Activated B cell treated with CpG ODN at 0.5 μM for 24 hours (primary cell): ENCODE measurements at places on chromosomes 3 and 15. TPM values are rescaled to one million over a fixed set of nuclear protein-coding genes. Genes with fewer than 3 reads are reported as not detected.

- DNase-seq = no peak
Measured at GRCh38 chr3:171944118-171945016, 95.0 kb upstream of the FNDC3B start.

GRCh38 chr3:137222736-137223225 is 265.0 kb downstream of the IL20RB start:
- no peak for DNase-seq

DNA sequence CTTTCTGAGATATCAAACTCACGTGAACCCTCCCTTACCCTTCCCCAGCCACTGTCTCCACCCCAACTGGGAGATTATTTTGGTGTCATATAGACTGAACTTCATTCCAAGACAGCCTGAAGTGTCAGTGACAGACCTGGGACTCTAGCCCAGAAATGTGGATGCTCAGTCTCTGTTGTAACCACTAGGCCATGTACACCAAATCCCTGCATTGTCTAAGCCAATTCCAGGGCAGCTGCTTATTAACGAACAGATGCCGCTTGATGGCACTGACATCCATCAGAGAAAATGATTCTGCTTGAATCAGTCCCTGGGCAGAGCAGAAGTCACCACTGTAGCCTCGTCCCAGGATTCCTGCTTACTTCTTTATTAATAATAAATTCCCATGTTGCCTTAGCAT is 305.5 kb downstream of the GRM7 start:
- DNase-seq = no peak

- no peak for DNase-seq
Measured at GRCh38 chr15:23787346-23788105, 100.4 kb upstream of the NDN start.

DNA sequence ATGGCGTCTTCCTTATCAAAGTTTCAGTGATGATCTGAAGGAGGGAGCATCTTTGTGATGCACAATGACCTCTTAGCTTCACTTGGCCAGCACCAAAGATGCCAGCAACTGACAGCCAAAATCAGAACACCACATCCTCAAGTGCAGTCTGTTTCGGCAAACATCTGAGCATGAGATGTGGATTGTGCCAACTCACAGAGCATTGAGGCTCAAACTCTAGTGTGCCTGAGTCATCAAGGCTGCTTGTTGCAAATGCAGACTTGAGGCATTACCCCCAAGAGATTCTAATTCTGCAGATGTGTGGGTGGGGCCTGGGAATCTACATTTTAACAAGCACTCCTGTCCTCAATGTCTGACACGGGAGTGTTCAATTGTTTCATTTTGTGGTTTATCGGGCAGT is 35.8 kb downstream of the ABHD5 start:
- DNase-seq = no peak

- no peak for DNase-seq
Measured at GRCh38 chr3:158801201-158801600, 653 bp upstream of the MFSD1 start.

The PEX5L gene
- not detected in 2 replicates for total RNA-seq

- no peak for DNase-seq
Measured at GRCh38 chr3:175743733-175744400, 884.7 kb downstream of the NAALADL2 start.

DNA sequence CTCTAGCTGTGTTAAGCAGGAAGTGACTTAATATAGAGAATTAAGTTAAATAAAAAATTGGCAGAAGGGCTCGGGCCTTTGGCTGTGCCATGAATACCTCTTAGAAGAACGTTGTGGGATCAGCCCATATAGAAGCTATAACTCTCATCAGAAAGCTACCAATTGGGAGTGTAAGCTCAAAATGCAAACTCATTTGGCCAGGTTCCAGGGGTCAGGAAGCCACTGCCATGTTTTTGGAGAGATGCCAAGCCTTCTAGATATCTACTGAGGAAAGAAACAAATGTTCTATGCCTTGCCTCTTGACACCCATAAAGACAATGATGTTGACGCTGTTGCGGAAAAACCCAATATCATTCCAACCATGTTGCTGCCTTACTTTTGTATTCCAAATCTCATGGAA is 475.2 kb upstream of the TGFBR2 start:
- no peak for DNase-seq

GRCh38 chr3:98966434-98966833 is 64.9 kb upstream of the DCBLD2 start:
- no peak for DNase-seq
